ENCODE measurements at places on chromosomes 2 and 18. TPM values are rescaled to one million over a fixed set of nuclear protein-coding genes. Genes with fewer than 3 reads are reported as not detected.

DNA sequence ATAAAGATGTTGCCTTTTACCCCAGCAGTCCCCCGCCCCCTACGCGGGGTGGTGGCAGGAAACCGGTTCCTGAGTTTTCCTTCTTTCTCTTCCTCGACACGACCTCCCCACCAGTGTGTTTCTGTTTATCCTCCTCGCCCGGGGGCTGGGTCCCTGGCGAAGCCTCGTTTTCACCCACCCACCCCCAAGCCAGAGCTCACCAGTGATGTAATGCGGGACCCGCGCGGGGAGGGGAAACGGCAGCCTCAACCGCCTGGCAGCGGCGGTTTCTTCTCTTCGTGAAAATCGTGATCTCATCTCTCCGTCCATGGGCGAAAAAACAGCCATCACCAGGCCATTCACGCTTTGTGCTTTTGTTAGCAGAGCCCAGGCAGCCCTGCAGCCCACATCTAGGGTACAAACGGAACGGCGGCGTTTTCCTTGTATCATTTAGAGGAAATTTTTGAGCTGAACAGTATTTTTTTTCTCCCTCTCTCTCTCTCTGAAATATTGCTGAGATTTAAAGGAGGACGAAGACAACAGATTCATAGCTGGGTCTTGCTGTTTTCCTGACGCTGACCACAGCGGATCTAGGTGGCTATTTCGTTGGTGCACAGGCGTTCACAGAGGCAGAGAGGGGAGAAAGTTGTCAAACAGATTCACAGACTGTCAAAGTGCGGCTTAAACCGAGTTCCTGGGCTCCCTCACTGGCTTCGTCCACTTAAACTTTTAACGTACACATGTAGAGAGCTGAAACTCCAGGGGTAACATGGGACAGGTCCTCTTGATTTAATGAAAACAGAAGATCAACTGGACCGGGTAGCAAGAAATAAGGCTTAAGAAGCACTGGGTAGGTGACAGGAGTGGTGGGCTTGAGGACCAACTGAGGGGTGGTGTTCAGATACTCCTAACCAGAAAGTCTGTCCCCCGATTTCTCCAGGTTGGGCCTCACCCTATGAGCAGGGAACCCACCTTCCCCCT lies 21.9 kb upstream of the PAX3 start:
- peak; percentile 20 for DNase-seq

- DNase-seq = peak; percentile 63
These were observed 10.1 kb downstream of the SP9 start for GRCh38 chr2:174344716-174345461.

- DNase-seq = no peak
These were observed 368.4 kb upstream of the HS6ST1 start for GRCh38 chr2:128686881-128687555.

GRCh38 chr2:143333168-143333791 lies 204.1 kb downstream of the ARHGAP15 start:
- no peak for DNase-seq

DNA sequence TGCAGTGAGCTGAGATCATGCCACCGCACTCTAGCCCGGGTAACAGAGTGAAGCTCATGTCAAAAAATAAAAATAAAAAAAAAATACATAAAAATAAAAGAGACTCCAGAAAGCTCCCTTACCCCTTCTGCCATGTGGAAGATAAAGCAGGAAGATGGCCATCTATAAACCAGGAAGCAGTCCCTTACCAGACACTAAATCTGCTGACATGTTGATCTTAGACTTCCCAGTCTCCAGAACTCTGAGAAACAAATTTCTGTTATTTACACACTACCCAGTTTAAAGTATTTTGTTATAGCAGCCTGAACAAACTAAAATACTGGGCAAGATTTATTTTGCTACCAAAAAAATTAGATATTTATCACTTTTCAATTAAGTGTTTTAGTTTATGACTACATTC lies 136.2 kb upstream of the SMAD7 start:
- DNase-seq = no peak

GRCh38 chr2:67848551-67849285 lies 214.1 kb downstream of the C1D start:
- no peak for DNase-seq

- peak; percentile 73 for DNase-seq
These were observed 23.4 kb downstream of the NEMP2 start for GRCh38 chr2:190511104-190511503.

GRCh38 chr2:25548601-25549000 lies 124.8 kb downstream of the DTNB start:
- no peak for DNase-seq

GRCh38 chr2:182649316-182649715 lies 66.7 kb upstream of the DNAJC10 start:
- peak; percentile 47 for DNase-seq

- DNase-seq = no peak
These were observed 32.0 kb downstream of the CENPO start for GRCh38 chr2:24824966-24825882.

DNA sequence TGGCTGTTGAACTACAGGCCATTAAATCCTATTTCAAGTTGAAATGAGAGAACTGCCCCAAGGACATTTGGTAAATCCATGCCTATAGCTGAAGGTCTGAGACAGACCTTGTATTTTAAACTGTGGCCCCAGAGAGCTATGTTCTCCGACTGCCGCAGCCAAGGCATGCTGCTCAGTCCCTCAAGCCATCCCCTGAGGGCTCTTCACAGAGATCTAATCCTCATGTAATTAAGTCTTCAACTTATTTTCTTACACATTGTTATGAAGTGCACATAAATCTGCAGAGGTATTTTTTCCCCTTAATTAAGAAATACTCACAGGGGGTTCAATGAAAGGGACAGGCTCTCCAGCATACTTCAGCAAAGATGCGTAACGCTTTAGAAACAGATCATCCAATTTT lies 50.6 kb downstream of the ABCG8 start:
- DNase-seq = no peak

DNA sequence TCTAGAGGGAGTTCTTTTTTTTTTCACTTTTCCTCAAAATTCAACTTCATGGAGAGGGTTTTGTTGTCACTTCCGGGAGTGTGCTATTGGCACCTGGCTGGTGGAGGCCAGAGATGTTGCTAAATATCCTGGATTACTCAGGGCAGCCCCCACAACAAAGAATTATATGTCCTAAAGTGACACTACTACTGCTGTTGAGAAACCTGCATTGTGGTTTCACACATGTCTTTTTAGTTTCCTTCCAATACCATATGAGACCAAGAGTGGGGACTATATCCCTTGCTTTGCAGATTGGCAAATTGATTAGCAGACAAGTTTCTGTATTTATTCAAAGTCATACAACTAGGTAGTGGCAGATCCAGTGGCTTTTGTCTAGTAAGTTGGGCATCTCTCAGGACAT lies 826.8 kb downstream of the TRIB2 start:
- no peak for DNase-seq

DNA sequence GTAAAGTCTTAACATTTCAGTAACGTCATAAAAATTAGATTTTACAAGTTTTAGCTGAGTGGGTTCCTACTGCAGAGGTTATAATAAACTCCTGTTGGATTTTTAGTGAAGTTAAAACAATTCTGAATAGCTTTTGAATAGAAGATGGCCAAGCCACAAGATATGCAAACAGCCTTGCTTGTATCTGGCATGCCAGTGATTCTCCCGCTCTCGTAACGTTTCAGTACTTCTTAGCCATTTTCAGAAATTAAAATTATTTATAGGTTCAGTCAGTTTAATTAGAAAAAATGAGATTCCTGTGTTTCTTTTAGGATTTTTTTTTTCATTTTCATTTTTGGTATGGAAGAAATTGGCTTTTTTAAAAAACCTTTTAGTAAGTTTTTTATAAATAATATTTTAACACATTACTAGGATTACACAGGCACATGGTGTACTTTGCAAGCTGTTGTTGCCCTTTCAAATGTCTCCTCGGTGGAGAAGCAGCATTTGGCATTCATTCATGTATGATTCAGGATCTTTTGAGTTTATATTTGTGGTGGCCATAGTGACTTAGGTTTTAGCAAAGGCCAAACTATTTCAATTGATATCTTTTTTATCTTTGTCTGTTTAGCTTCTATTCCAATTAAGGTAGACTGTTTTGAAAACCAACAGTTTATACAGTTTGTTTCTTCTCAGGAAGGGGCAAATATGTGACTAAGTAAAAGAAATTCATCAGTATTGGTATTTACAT lies 30.6 kb upstream of the RND3 start:
- peak; percentile 73 for DNase-seq

GRCh38 chr2:205800224-205800623 lies 117.9 kb downstream of the NRP2 start:
- no peak for DNase-seq

- DNase-seq = no peak
These were observed 281.6 kb downstream of the ZNF385B start for GRCh38 chr2:179579800-179580199.

- no peak for DNase-seq
These were observed 528.1 kb upstream of the DCC start for GRCh38 chr18:51811883-51812282.

DNA sequence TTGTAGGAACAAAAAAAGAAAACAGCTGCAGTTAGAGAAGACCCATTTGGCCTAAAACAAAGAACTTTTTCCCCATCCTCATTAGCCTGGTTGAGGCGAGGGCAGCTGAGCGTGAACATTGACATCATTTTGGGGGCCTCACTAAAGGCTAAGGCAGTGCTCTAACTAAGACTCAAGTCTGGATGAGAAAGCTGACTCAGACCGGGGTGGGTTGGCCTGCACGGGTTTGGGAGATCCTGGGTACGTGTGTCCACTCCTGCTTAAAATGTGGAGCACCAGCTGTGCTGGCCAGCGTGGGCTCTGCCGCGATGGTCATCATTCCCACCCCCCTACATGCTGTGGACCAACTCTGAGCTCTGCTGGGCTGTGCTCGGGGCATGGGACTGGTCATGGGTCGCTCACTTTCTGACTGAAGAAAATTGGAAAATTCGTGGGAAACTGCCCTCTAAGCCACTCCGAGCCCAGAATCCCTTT lies 86.0 kb upstream of the TMEM247 start:
- no peak for DNase-seq

- DNase-seq = no peak
These were observed 91.4 kb upstream of the AQP4 start for GRCh38 chr18:26956863-26957262.

- no peak for DNase-seq
These were observed 274.7 kb downstream of the ZNF521 start for GRCh38 chr18:25077038-25077943.

GRCh38 chr2:192775459-192776262 lies 580.9 kb upstream of the TMEFF2 start:
- DNase-seq = no peak

- DNase-seq = peak; percentile 82
These were observed 132.2 kb downstream of the DOCK10 start for GRCh38 chr2:224909885-224910573.

- DNase-seq = no peak
These were observed 203.3 kb downstream of the CELF4 start for GRCh38 chr18:37362158-37362890.

GRCh38 chr2:32384529-32384928 lies 27.7 kb downstream of the BIRC6 start:
- DNase-seq = peak; percentile 45

DNA sequence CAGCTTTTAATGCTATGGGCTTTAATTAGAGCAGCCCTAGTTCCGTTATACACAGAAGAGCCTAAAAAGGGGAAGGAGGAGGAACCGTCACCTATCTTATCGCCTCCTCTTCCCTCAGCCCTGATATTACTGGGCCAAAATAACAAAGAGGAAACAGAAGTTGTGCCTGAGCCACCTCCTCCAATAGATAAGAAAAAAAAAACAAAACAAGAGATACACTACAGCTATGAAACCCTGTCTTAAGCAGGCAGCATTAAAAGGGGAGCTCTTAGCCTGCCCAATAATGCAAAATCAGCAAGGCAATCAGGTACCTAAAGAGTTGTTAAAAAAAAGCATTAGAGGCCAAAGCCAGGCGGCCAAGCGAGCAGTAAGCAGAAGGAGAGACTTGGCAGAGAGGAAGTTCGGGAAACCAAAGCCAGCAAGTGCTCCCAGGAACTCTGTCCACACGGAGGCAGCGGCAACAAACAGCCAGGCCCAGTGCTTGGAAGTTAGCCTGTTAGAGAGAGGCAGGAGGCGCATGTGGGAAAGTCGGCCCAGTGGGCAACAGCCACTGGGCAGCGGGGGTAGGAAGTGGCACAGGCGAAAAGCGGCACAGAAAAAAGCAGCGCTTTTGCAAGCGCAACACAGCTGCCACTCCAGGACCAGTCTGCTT lies 41.8 kb upstream of the PDK1 start:
- DNase-seq = no peak

GRCh38 chr2:54483426-54483825 lies 27.3 kb downstream of the SPTBN1 start:
- DNase-seq = peak; percentile 45

- peak; percentile 91 for DNase-seq
These were observed 162.6 kb upstream of the FN1 start for GRCh38 chr2:215598376-215598975.

GRCh38 chr2:3641841-3642421 lies 16.1 kb upstream of the ALLC start:
- DNase-seq = no peak

DNA sequence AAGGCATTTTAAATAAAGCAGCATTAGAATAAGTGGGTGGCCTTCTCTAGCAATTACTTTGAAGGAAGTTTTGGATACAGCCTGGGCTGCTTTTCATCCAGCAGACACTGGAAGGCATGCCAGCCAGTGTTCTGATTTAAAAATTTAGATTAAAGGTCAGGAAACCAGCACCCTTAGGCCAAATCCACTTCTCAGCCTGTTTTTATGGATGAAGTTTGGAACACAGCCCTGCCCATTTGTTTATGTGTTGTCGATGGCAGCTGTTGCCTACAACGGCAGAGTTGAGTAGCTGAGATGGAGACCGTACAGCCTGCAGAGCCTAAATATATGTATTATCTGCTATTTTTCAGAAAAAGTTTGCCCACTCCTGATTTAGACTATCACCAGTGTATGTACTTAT lies 313.6 kb upstream of the ACVR2A start:
- peak; percentile 34 for DNase-seq

- DNase-seq = no peak
These were observed 16.8 kb downstream of the HDLBP start for GRCh38 chr2:241298673-241299072.

DNA sequence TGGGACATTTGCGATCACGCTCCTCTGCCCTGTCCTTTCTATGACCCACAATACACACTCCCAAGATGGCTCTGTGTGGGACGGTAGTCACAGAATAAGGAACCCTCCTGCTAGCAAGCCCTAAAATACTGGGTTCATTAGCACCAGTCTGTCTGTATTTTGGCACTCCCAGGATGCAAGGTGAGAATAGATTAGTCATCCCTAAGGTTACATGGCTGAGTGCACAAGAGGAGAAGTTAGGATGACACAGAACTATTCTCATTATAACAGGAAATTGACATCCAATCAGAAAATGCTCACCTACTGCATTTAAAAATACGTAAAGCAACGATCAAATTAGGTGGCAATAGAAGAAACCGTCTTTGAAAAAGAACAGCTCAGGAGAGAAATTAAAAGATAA lies 590.2 kb downstream of the EPHA4 start:
- no peak for DNase-seq

The GALNT1 gene
- total RNA-seq = 36.7 TPM

The ACOXL gene
- not detected for total RNA-seq

The ITGB6 gene
- not detected for total RNA-seq

The SNTG2 gene
- not detected for total RNA-seq

The UNC80 gene
- total RNA-seq = under 0.01 TPM

The PAX8 gene
- 0.51 TPM for total RNA-seq

The MARCO gene
- total RNA-seq = not detected

The FAP gene
- 96.1 TPM for total RNA-seq

The CCDC102B gene
- total RNA-seq = 35.3 TPM

The ZNF513 gene
- 7.7 TPM for total RNA-seq

The HOXD11 gene
- not detected for total RNA-seq

The DCDC2C gene
- not detected for total RNA-seq

The ACTG2 gene
- total RNA-seq = 4.1 TPM

The HOXD12 gene
- total RNA-seq = not detected

The APOB gene
- under 0.01 TPM for total RNA-seq

The SP100 gene
- total RNA-seq = 93.0 TPM

The CCDC142 gene
- 21.3 TPM for total RNA-seq
